ENCODE measurements at places on chromosomes 6 and 20.

- DNase-seq: no peak
Measured at GRCh38 chr6:69719602-69720193, 77.1 kb downstream of the LMBRD1 start.

DNA sequence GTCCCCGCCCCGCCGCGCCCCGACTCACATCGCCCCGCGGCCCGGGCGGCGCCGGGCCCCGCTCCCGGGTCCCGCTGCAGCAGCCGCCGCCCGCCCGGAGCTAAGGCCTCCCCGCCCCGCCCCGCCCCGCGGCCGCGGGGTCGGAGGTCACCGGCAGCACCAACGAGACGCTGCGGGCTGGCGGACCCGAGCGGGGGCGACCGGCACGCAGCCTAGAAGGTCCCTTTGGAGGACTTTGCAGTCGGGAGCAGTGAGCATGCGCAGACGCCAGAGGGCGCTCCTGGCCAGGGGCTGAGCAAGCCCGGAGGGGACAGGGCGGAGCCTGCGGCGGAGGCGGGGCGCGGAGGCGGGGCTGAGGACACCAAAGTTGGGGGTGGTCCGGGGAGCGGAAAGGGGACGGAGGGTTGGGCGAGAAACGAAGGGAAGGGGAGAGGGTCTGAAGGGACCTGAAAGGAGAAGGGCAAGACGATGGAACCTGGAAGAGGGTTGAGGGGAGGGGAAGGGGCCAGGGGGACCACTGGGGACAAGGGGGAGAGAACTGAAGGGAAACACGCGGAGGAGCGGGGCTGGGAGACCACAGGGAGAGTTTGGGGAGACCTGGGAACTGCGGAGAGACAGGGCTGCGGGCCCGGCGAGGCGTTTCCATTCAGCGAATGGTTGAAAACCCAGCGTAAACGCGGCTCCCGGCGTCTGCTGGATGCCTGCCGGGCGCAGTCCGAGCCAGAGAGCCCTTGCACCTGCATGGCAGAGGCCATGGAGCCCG, at the start of gene FRS3:
Gene FRS3 (minus strand): TSS at position 113 of the 763 bp plus-strand sequence. CDS start 2,913 bp downstream, outside the sequence.
- DNase-seq: peak; percentile 96

- DNase-seq: no peak
Measured at GRCh38 chr20:19784511-19785172, 26.6 kb downstream of the RIN2 start.

- no peak for DNase-seq
Measured at GRCh38 chr20:24473435-24474223, 4.2 kb downstream of the SYNDIG1 start.

- DNase-seq: no peak
Measured at GRCh38 chr6:53397283-53397682, 48.5 kb upstream of the ELOVL5 start.

DNA sequence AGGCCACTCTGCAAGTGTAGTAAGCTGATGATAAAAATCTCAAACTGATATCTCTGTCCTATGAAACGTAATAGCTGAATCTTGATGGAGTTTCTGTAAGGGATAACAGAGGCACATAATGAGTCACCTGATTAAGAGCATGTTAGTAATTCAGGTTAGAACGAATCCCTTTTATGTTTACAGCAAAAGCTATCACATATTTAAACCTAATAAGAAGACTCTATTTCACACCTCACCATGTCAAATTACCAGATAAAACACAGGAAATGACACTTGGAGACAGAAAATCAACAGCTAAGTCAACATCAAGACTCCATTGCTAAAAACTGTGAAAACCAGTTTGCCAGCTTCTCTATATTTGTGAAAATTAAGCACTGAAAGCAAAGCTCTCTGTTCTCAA, 11.8 kb downstream of the CST7 start:
- DNase-seq: no peak

DNA sequence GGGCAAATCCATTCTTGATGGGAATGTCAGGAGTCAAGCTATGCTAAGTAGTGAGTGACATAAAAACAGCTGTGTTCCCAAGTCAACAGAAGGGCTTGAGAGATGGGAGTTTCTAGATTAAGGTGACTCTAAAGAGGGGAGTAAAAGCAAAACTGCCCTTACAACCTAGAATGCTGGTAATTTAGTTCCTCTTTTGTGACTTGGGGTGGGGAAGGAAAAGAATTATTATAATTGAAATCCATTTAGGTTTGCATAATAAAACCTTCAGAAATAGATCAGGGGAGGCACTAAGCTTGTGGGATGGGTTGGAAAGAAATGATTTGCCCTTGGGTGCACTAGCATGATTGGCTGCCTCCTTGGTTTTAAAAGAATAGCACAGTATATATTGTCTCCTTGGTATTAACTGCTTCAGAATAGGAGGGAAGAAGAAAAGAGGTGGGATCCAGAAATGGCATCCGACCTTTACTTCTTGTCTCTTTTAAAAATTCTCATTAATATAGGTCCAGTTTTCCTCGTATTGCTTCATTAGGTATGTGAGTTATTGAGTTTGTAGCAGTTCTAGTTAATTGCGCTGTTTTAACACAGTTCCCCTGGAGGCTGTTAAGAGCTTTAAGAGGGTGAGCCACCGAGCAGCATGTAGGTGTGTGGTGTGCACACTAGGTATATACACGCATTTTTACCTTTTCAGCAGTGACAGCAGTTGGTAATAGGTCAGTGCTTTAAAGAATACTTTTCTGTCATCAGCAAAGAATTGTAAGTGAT, 95.3 kb upstream of the VSTM2L start:
- DNase-seq: no peak

- DNase-seq: no peak
Measured at GRCh38 chr6:34342247-34342646, 50.2 kb downstream of the NUDT3 start.

- DNase-seq: no peak
Measured at GRCh38 chr6:158061709-158062461, 80.2 kb downstream of the SYNJ2 start.

DNA sequence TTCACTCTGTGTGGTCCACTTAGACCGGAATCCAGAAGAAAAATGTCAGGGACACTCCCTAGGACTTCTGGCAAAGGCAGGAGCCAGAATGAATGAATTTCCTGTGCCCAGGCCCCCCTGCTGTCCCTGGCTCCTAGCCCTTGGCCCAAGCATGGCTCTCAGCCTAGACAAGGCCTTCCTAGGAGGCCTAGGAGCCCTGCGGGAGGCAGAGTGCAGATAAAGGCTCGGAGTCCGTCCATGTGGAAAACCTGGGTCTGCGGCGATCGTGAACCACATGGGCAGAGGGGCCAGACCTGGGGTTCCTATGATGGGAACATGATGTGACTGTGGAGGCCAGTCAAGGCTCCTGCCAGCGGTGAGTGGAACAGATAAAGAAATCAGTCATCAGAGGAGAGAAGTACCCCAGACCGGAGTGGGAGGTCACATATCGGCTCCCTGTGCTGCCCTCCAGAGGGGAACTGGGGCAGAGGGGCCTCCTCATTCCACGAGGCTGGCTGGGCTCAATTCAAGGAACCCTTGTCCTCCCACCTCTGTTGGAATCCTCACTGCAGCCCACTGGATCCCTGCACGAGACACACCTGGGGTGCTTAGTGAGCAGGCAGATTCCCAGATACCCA, 5.9 kb upstream of the VSTM2L start:
- DNase-seq: no peak

DNA sequence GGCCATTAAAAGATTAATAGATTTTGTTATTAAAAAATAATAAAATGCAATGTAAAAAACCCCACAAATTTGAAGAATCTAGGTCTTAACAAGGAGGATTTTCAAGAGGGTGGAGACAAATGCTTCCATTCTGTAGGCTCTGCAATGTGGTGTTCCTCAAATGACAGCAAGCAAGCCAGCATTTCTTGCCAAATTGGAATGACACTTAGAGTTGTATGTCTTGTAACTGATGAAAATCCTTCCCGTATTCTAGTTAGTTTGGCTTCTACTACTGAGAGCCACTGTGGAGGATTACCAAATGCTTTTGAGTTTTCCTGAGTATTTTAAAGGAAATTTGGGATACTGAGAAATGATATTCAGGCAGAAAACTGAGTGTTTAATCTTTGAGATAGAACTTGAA, 1225.5 kb upstream of the CITED2 start:
- no peak for DNase-seq

DNA sequence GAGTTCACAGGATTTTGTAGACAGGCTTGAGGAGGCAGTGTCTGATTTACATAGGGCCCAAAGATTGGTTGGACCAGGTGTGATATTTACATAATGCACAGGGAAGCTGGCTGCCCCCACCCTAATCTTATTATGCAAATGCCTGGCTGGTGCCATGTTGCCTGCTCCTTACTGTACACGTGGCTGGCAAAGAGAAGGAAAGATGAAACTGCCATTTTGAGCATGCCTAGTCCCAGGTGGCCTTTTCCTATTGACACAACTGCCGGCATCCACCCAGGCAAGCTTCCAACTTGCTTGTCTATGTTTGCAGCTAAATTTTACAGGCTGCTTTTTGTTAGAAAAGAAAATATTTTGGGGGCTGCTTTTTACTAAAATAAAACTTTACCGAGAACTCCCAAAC, 174.6 kb downstream of the LMBRD1 start:
- DNase-seq: no peak

- no peak for DNase-seq
Measured at GRCh38 chr6:131682442-131682841, 18.8 kb downstream of the OR2A4 start.

- peak; percentile 2 for DNase-seq
Measured at GRCh38 chr6:47242483-47243386, 67.0 kb downstream of the TNFRSF21 start.

GRCh38 chr6:30781743-30782424, 37.5 kb upstream of the IER3 start:
- no peak for DNase-seq

GRCh38 chr6:29800254-29800653, 27.4 kb upstream of the HLA-G start:
- DNase-seq: no peak

DNA sequence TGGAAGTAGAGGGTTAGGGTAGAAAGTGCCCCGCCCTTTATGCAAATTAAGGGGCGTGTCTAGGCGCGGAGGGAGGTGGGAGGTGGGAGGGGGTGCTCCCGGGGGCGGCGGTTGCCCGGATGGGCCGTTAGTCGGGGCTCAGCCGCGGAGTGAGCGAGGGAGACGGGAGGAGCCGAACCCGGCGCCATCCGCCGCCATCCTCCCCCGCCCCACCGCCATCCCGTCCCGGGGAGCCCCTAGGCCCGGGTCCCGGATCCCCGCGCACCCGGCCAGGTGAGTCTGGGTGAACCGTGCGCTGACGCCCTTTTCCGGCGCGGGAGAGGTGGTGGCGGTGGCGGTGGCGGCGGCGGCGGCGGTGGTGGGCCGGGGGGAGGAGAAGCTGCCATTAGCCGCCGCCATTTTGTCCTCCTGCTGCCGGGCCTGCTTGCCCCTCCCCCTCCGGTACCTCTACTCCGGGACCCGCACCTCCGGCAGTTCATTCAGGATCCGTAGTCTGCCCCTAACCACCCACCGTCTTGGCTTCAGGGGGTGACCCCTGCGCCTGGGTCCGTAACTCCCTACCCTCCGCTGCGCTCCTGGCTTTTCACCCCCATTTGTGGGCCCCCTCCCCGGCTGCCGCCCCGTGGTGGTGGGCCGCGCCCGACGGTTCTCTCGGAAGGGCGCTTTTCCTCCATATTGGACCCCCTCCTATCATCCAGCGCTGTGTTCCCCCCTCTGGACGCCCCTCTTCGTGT, at the start of gene PRRC2A:
Gene PRRC2A (plus strand): TSS at position 130 of the 734 bp plus-strand sequence. CDS start 2,075 bp downstream, outside the sequence.
- DNase-seq: no peak

GRCh38 chr6:43127877-43128276, 43.2 kb upstream of the SRF start:
- DNase-seq: no peak

- DNase-seq: no peak
Measured at GRCh38 chr6:167426651-167427050, 101.8 kb downstream of the TTLL2 start.

- no peak for DNase-seq
Measured at GRCh38 chr6:16059496-16059895, 69.4 kb upstream of the MYLIP start.

GRCh38 chr6:10310826-10311225, 104.0 kb downstream of the TFAP2A start:
- no peak for DNase-seq

DNA sequence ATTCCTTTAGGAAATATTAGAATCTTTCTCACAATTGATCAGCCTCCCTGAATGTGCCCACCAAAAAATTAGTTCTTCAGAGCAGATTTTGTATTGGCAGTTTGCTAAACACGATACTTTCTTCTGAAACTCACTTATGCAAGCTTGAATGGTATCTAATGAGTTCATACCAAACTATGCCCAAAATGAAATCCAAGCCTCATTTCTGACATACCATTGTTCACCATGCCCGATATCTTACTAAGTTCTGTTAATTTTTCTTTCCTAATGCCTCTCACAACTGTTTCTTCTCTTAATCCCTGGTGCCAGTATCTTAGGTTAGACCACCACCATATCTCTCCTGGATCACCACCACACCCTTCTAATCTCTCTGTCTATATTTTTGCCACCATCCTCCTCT, 755.9 kb downstream of the KIF16B start:
- no peak for DNase-seq

DNA sequence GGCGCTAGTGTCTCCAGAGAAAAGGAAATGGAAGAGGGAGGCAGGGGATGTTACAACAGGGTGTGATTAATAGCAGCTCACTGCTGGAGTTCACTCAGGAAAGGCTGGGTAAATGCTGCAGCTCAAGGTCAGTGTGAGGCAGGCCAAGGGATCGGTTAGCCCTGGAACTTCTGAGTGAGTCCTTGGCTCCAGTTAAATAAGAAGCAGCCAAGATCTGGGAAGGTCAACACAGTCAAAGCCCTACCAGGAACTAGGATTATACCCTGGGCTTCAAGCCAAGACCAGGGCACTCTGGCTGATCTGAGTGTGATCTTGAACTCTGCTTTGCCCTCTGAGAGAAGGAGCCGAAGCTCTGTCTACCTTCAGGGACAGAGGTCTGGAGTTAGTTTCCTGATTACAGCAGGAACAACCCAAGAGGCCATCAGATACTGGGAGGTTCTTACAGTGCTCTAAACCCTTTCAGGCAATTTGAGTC, 44.3 kb downstream of the TPD52L1 start:
- DNase-seq: no peak

GRCh38 chr6:31710523-31711219, 4.0 kb downstream of the LY6G6F start:
- no peak for DNase-seq

- no peak for DNase-seq
Measured at GRCh38 chr20:54339093-54339492, 131.2 kb downstream of the PFDN4 start.

DNA sequence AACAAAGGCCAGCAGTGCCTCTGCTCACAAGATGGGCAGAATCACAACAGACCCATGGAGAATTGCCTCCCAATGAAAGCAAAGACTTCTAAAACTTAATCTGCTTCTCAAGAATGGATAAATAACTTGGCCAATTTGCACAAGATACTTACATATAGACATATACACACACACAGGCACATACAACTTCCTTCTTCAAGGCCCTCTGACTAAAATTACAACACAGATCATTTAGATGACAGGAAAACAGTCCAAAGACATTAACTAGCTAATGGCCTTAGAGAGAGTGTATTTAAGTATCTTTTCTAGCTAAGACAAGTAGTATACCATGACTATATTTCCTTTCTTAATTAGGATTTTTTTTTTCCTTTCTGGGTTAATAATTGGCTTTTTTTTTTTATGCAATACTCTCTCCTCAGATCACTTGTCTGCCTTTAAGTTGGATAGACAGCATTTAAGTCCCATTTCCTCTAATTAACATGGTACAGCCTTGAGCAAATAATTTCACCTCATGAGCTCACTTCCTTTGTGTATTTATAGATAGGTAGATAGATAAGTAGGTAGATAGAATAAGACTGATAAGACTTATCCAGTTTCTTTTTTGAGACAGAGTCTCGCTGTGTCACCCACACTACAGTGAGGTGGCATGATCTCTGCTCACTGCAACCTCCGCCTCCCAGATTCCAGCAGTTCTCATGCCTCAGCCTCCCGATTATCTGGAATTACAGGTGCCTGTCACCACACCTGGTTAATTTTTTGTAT, 70.0 kb downstream of the NRSN1 start:
- DNase-seq: no peak

GRCh38 chr6:163729127-163729872, 314.8 kb downstream of the QKI start:
- no peak for DNase-seq
